ENCODE measurements at places on chromosomes 7 and 10.

GRCh38 chr10:131269776-131270460 lies 41.6 kb downstream of the TCERG1L start:
- DNase-seq = no peak

DNA sequence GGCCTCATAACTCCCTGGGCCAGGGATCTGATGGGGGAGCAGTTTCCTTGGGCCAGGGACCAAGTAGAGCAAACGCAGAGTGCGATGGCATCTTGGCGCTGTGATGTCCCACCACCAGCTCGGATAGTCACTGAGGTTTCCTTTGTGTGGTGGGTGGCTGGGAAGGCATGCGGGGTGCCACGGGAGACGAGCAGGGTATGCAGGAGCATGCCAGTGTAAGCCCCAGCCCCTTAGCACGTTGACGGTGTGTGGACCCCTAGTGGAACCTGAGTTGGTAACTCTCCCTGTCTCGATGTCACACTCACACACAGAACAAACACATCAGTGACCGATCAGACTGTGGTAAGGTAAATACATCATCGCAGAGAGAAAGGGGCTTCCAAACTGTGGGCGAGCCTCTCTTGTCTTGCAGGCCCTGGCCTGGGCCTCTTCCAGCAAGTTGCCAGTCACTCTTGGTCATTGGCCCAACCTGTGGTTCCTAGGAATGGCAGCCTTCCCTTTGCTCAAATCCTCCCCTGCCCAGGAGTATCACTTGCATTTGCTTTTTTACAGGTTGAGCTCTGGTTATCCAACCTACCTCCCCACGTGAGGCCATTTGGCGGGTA lies 231.6 kb upstream of the GPR26 start:
- no peak for DNase-seq

- no peak for DNase-seq
Observed at GRCh38 chr10:51073453-51074237, 642 bp upstream of the PRKG1 start.

- no peak for DNase-seq
Observed at GRCh38 chr7:148607151-148607661, 16.6 kb downstream of the C7orf33 start.

DNA sequence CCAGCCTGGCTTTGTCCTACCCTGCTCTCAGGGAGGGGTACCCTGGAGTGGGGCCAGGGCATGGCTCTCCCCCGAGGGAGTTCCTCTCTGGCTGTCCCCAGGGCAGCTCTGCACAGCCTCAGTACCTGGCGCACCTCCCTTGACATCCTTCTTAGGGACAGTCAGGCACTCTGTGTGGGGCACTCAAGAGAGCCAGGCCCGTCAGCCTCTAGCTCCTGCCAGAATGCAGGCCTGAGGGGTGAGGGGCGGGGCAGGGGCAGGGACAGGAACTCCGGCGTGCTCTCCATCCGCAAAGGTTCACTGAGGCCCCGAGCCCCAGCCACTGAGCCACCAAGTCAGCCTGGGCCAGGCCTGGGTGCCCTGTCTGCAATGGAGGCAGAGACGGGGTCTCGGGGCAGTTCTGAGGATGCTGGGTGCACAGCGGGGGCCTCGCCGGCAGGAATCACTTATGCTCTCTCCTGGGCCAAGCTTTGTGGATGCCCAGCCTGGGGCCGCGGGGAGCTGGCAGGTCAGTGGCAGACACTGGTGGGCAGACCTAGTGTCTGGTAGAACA lies 10.1 kb downstream of the LIMK1 start:
- no peak for DNase-seq
